ENCODE measurements at places on chromosomes 16 and 17.

DNA sequence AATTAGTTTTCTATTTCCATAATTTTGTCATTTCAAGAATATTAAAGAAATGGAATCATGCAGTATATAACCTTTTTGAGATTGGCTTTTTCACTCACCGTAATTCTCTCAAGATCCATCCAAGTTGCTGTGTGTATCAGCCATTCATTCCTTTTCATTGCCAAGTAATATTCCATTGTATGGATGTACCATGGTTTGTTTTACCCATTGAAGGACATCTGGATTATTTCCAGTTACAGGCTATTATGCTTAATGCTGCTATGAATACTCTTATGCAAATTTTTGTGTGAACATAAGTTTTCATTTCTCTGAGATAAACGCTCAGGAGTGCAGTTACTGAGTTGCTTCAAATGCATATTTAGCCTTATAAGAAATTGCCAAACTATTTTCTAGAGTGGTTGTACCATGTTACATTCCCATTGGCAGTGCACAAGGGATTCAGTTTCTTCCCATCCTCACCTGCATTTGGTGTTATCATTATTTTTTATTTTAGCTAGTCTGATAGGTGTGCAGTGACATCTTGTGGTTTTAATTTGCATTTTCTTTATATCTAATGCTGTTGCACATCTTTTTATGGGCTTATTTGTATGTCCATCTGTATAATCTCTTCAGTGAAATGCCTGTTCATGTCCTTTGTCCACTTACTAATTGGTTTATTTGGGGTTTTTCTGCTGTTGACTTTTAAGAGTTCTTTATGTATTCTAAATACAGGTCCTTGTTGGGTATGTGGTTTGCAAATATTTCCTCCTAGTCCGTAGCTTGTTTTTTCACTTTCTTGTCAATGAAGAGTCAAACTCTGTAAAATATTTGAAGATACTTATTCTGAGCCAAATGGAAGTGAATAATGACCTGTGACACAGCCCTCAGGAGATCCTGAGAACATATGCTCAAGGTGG lies 32.7 kb downstream of the BMERB1 start:
- DNase-seq = no peak

GRCh38 chr16:65181071-65181561 lies 59.3 kb upstream of the CDH11 start:
- DNase-seq = no peak

DNA sequence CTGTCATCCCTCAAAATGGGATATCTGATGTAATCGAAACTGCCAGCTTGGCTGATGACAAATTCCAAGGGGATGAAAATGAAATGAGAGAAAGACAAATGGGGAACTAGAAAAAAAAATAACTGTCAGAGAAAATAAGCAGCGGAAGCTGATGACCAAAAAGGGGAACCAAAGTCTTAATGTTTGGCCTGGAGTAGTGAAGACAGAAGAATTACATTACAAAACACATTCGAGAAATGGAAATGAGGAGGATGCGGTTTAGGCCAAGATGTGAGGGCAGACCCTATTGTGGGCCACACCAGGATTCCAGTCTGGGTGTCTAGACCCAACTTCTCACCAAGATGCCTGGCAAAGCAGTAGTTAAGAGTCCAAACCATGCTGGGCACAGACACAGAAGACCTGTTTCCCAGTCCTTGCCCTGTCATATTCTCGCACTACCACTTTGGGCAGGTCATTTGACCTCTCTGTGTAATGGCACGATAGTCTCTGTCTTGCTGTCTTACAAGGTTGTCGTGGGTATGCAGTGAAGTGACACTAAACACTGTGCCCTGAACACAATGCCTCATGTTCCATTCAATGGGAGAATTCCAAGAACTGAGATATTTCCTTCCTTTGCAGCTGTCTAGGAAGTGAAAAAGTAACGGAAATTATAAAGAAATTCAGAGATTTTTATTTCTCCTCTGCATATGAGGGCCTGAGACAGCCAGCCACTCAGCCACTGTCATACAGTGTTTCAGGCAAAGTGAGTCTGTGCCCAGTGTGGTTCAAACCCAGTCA lies 12.3 kb upstream of the CCL2 start:
- no peak for DNase-seq

DNA sequence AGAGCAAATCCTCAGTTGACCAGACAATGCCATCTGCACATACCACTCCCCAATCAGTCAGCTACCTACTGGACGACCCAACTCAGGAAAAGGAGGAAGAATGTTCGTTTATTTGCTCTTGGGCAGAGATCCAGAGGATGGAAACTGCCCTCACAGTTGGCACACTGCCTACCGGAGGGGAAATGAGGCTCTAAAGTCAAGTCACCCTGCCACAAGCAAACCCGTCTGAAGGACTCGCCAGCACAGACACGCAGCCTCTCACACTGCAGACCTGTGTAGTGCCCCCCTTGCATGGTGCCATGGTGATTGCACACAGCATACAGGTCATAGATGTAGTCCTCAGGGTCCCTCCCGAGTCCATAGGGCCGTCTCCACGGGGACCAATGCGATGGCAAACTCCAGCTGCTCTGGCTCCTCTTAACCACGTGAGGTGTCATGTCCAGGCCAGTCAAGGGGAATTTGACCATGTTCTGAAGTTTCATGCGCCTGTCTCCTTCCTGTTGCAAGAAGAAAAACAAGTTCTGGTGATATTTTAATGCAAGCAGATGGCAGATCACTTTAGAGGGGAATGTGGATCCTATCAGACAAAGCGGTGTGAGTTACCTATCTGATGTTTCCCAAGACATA lies 69.5 kb downstream of the USP31 start:
- DNase-seq = no peak

GRCh38 chr17:12973496-12974004 lies 44.3 kb downstream of the ELAC2 start:
- no peak for DNase-seq

- DNase-seq = no peak
These were observed 41.8 kb downstream of the CCDC182 start for GRCh38 chr17:57703273-57703672.

DNA sequence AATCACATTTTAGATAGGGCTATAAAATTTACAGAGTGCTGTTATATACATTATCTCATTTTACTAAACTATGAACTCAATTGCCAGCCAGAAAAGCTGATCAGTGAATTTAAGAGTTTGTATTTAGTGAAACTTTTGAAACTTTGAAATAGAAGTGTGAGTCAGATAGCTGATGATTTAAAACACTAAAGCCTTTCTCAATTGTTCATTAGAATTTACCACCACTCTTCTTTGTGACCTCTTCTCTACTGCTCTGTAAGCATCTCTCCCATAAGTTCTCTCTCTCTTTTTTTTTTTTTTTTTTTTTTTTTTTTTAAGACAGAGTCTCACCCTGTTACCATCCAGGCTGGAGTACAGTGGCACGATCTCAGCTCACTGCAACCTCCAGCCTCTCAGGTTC lies 43.7 kb downstream of the GOSR1 start:
- no peak for DNase-seq

Measured in activated effector memory CD4-positive, alpha-beta T cell treated with Interleukin-2 at 50 U/mL for 16 hours (primary cell).